ENCODE measurements at places on chromosomes 7 and 10.

GRCh38 chr7:92246360-92247101 lies 757 bp downstream of the ANKIB1 start:
- DNase-seq = peak; percentile 40

GRCh38 chr10:6203331-6204062 lies 765 bp downstream of the PFKFB3 start:
- DNase-seq = peak; percentile 47

DNA sequence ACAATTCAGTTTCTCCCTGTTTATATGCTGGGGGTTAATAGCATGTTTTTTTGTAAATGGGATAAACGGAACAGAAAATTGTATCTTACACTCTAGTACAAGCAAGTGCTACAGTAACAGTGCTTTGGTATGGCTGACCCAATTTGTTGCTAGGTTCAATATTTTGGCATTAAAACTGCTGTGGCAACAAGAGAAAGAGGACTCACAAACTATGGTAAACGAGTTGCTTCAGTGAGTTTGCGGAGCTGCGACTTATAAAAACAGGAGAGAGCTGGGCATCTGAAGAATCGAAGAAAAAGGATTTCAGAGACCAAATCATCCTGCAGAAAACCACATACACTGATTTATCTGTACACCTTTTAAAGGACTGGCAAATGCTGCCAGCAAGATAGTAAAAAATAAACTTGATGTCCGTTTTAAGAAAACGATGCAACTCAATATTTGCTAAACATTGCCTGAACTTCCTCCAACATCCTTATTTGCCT lies 2.2 kb downstream of the GLUD1 start:
- DNase-seq = peak; percentile 10

- DNase-seq = no peak
These were observed 14.9 kb upstream of the PAXIP1 start for GRCh38 chr7:155017834-155018233.

GRCh38 chr7:124457841-124458240 lies 307.8 kb downstream of the GPR37 start:
- no peak for DNase-seq

DNA sequence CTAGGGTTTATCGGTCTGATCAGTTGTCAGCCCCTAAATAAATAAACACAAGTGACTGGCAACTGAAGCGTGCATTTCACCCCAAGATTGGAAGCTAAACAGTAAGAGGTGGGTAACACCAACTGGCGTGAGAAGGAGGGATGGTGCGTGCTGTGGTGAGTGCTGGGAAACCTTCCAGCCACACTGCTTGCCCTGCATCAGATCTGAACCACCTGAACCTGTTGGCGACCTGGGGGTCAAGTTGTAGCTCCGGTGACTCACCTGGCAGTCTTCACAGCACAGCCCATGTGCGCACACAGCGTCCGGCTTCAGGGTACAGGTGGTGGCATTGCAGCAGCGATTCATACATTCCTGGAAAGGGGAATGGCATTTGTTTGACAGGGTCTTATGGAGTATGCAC lies 170.1 kb downstream of the FANK1 start:
- DNase-seq = no peak

GRCh38 chr7:149198161-149198816 lies 2.9 kb downstream of the ZNF282 start:
- no peak for DNase-seq

GRCh38 chr7:127383123-127383835 lies 9.2 kb downstream of the ZNF800 start:
- DNase-seq = no peak

- DNase-seq = no peak
These were observed 32.2 kb downstream of the VWA2 start for GRCh38 chr10:114271075-114271778.

DNA sequence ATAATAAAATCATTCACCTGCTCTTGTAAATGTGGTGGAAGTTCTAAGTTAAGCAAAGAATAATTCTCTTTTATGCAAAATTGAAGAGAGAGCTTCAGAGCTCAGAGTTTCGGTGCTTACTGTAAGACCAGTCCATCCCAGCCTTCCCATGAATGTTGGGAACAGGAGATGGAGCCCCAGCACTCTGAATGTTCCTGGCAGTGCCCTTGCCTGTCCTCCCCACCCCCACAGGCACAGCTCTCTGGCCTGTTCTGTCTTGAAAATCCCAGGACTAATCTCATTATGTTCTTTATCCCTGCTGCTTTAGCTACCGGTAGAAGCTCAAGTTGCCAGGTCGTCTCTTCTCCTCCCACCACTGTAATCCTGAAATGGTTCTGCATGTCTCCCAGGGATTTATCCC lies 29.1 kb upstream of the LHFPL3 start:
- DNase-seq = no peak

DNA sequence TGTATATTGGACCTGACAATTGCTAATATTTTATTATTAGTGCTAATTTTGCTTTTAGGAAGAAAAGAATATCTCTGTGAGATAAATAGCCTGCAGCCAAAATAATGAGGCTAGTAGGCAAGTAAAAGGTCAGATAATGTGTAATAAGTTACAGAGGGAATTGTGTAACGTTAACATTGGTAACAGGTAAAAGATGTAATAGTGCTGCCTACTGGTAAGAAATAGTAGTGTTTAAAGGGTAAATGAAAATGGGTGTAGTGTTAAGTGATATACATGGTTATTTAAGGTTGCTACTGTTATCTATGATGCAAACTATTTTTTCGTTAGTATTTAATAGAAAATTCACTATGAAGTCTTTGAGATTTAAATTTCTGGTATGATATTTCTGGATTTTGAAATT lies 9.2 kb upstream of the FOXP2 start:
- DNase-seq = no peak

GRCh38 chr7:155257482-155258225 lies 40.0 kb upstream of the INSIG1 start:
- no peak for DNase-seq

DNA sequence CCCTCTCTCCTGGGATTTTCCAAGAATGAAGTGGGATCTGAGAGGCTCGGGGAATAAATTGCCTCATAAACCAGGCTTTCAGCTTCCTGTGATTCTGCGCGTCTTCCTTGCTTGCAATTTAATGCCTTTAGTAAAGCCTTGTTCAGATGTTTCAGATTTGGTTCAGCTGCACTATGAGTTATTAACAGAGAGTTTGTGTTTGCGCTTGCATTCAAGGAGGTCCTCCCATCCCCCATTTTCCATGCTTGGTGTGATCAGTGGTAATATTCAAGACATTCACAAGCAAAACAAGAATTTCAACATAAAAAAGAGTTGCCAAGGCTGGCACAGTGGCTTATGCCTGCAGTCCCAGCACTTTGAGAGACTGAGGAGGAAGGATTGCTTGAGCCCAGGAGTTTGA lies 1068.9 kb downstream of the TYW1 start:
- no peak for DNase-seq

DNA sequence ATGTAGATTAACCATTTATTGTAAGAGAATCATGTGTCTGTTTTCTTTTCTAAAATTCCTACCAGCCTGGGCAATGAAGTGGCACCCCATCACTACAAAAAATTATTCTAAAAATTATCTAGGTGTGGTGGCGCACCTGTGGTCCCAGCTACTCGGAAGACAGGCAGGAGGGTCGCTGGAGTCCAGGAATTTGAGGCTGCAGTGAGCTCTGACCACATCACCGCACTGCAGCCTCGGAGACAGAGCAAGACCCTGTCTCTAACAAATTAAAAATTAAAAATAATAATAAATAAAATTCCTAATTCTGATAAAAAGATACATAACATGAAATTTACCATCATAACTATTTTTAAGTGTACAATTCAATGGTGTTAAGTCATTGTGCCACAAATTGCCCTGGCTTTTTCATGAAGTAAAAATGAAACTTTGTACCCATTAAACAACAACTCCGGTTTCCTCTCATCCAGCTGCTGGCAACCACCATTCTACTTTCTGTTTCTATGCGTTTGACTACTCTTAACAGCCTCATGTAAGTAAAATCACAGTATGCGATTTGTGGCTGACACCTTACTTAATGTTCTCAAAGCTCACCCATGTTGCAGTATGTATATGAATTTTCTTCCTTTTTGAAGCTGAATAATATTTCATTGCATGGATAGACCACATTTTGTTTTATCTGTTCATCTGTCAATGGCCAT lies 20.6 kb upstream of the USP6NL start:
- peak; percentile 28 for DNase-seq

DNA sequence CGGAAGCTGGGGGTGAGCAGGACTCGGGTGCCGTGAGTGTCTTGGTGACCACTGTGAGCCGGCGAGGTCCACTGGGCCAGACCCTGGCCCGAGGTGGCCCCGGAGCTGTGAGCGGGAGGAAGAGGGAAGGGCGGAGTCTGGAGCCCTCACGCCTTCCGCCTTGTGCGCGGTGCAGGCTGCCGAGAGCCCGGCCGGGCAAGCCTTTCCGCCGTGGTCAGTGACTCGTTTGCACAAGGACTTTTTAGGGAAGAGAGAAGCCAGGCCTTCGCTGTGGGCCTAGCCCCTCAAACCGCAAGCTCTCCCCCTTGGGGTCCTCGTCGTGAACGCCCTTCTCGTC lies 40.9 kb upstream of the ZNF32 start:
- DNase-seq = no peak

- no peak for DNase-seq
These were observed 240.0 kb downstream of the SKAP2 start for GRCh38 chr7:26624431-26624830.

GRCh38 chr7:18505870-18506460 lies 10.4 kb downstream of the HDAC9 start:
- DNase-seq = no peak

- no peak for DNase-seq
These were observed 110.6 kb downstream of the KCNMA1 start for GRCh38 chr10:77526868-77527617.

DNA sequence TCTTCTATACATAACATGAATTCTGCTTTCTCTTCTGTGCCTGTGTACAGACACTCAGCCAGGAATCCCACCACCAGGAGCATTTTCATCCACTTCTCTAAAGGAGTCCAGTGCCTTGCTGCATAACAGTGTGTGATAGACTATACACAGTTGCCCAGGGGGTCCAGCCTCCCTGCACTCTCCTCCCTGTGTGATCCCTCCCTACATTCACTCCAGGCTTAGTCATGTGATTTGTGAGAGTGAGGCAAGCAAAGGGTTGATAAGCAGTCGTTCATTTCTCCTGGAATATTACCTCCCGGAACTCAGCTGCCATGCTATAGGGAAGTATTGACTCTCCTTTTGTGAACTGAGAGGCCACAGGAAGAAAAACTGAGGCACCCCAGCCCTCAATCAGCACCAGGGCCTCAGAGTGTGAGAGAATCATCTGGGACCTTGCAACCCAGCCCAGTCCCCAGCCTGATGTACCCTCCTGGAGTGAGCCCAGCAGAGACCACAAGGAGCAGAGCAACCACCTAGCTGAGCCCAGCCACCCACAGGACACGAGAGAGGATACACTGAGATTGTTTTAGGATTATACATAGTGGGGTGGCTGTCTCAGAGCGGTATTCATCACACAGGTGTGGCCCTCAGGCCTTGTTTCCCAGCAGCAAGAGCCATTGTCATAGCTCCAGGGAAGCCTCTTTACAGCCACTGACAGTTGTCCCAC lies 45.0 kb upstream of the EEPD1 start:
- no peak for DNase-seq

GRCh38 chr10:70761031-70761601 lies 24.1 kb downstream of the TBATA start:
- no peak for DNase-seq

- DNase-seq = no peak
These were observed 277.8 kb upstream of the NEBL start for GRCh38 chr10:21174715-21175495.

DNA sequence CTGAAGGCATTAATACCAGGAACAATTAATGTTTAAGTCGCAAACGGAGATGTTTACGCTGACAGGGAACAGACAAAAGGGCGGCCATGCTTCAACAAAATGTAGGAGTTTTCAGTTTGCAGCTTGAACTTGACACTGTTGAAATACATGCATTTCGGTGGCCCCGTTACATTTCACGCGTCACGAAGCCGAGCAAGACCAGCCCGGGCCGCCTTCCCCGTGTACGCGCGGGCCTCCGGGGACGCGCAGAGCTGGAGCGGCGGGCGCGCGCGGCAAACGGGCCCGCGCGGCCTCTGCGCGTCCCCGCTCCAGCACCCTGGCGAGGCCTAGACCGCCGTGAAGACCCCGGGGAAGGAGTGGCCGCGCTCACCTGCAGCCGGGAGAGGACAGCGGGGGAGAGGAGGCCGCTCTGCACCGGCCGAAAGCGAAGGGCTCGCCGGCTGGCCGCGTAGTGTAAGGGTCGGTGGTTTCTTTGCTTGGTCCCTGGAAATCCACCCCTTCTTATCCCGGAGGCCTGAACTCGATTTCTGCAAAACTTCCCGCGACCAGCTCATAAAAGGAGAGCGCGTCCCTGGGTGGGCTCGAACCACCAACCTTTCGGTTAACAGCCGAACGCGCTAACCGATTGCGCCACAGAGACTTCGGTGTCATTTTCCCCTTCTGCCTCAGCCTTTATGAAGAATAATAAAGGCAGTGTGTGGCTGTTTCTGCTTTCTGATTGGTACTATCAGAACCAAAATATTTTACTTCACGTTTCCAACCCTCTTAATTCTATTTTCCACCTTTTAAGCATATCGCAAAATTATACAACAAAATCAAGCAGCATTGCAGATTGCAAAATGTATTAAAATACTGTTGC lies 11.4 kb upstream of the EBLN1 start:
- DNase-seq = peak; percentile 92

DNA sequence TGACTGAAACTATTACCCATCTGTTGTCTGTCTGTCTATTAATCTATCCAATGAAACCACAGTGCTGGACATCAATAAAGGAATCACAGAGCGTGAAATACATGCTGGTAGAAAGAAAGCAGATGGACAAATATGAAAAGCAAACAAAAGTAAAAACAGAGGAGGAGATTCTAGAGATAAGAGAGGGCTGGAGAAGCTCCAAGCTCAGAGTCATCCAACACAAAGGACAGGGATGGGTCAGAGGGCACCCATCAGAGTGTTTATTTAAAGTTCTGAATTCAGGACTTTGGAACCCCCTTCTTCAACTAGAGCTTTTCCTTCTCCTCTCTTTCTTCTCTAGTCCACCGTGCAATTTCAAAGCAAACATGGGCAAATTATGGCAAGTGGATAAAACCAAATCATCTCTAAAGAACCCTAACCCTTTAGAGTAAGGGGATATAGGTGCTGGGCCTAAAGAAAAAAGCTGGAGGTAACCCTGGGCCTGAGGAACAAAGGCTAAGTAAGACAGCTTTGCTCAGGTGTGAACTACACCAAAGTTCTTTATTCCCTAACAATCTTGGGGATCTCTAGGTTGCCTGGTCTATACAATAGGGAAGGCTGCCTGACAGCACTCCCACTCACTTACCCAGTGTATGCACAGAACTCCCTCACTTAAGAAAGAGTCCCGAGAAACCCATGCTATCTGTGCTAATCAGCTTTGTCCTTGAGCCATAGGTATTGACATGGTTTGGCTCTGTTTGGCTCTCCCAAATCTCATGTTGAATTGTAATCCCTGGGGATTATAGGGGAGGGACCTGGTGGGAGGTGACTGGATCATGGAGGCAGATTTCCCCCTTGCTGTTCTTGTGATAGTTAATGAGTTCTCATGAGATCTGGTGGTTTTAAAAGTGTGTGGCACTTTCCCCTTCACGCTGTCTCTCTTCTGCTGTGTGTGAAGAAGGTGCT lies 97.0 kb downstream of the BAMBI start:
- no peak for DNase-seq

Measured in naive thymus-derived CD4-positive, alpha-beta T cell (primary cell).